Stimulated activated CD4-positive, alpha-beta T cell treated with anti-CD3 and anti-CD28 coated beads, Interleukin-1b, Interleukin-23, amount 100 ng/mL, for 4 hours (primary cell): ENCODE measurements at places on chromosomes 5 and 9.

GRCh38 chr9:84343111-84343521, 2.6 kb upstream of the SLC28A3 start:
- no peak for DNase-seq

- DNase-seq, result no peak
Measured at GRCh38 chr9:83012922-83013838, 49.8 kb downstream of the RASEF start.

DNA sequence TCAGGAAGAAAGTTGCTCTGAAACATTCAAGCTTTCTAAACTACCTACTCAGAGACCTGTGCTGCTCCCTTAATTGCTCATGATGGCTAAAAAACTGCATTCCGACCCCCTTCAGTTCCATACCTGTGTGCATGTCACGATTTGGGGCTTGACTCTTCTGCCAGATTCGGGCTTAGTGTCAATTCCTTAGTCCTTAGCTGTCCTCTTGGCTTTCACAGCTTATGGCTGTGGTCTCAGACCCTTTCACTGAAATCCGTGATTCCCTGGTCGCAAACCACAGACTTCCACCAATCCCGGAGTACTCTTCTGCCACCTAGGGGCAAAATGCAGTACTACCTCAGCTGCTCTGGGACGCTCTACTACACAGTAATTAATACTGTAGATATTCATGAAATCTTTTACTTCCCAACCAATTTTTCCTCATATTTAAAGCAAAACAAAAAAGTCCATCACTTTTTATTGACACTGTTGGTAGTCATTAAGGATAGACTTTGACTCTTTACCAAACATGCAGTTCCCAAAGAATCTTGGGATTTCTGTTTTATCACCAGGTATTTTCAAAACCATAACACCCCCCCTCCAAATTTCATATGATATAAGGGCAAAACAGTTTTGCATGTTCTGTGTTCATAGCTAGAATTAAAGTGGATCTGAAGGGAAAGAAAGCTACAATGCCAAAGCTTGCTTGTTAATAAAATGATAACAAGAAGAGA, 617.4 kb downstream of the SLCO4C1 start:
- DNase-seq, result peak; percentile 13

DNA sequence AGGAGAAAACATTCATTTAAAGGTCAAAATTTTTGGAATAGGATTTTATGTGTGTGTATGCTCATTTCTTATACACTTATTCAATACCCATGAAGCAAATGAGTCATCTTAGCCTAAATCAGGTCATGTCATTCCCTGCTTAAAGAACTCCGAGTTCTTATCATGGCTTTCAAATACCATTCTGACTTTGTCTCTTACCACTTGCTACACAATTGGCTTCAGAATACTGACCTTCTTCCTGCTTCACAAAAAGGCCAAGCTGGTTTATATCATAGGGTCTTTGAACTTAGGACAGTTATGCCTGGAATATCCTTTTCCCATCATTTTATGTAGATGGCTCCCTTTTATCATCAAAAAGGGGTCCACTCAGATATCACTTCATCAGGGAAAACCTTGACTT, 652.2 kb upstream of the WWC1 start:
- DNase-seq, result no peak

DNA sequence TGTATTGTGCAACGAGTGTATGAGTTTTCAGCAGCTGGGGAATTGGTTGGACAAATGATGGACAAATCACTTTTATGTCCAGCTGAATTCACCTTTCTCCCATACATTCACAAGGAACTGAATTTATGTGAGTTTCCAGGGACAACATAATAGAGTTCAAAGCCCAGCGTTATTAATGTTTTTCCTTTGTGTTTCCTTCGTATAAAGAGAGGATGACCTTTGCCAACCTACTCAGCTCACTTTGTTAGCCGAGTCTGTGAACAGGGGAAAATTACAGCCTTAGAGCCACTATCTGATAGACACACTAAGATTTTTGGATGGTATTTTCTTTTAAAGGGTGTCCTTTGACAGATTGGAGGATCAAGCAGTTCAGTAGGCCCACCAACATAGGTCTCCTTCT, 352.5 kb downstream of the KIF4B start:
- DNase-seq, result no peak

DNA sequence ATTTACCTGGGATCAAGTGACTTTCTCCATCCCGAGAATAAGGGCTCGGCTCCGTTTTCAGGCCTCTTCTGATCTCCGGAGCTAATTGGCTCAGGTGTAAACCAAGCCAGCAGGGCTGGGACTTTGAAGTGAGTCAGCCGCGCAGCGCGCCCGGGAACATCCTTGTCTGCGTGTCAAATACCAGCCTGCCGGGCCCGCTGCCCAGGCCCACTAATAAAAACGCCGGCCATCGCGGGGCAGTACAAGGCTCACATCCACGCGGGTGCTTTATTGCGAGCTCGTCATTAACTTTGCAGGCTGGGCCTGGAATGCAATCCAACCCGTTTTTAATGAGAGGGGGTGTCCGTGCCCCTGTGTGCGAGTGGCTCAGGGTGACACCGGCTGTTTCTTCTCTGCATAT, 416.8 kb downstream of the IRX2 start:
- DNase-seq, result no peak

- no peak for DNase-seq
Measured at GRCh38 chr5:6392561-6392960, 14.2 kb upstream of the MED10 start.

DNA sequence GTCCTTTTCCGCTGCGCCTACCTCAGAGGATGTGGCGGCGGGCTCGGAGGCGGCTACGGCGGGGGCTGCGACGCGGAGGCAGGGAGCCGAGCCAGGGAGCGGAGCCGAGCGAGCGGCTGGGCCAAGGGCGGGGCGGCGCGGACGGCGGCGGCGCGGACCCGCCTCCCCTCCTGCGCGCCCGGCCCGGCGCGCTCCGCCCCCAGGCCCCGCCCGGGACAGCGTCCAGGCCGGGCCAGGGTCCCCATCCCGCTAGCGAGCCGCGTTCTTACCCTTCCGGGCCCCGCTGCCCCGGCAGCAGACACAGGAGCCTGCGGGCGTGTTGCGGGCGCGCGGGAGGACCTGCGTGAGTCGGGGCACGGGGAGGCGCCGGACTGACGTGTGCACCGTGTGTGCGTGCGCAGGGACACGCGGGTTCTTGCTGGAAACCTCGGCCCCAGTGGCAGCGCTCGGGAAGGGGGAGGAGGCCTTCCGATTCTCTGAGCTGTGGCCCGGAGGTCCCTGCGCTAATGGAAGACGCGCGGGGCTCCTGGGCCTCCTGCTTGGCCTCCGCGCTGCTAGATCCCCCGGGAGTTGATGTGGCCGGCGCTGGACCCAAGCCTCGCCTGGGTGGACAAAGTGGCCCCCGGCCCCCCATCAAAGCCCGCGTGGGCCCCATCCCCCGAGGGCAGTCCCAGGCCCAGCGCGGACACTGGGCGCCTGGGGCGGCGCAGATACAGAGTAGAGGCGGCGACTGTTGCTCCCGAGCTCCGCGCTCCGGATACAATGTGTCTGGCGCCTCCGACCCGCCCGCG, at the start of gene VDAC1:
TSS of gene VDAC1 (minus strand) at position 350 of the 791 bp plus-strand sequence. CDS start 11,963 bp downstream, outside the sequence.
- peak; percentile 69 for DNase-seq

DNA sequence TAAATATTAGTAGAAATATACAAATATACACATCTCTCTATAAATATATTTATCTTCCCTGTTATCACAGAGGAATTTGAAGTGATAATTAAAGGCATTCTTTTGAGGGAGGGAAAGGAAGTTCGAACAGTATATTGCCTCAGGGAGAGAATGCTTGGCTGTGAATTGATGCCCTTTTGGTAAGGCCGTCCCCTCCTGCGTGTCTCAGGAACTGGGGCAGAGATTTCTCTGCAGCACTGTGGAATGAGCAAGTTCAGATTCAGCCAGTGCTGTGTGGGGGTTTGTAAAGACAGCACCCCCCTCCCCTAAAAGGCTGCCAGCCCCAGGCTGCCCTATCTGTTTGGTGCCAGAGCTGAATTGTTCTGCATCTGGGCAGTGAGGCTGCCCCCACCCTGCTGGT, 42.0 kb downstream of the UBE2QL1 start:
- no peak for DNase-seq

DNA sequence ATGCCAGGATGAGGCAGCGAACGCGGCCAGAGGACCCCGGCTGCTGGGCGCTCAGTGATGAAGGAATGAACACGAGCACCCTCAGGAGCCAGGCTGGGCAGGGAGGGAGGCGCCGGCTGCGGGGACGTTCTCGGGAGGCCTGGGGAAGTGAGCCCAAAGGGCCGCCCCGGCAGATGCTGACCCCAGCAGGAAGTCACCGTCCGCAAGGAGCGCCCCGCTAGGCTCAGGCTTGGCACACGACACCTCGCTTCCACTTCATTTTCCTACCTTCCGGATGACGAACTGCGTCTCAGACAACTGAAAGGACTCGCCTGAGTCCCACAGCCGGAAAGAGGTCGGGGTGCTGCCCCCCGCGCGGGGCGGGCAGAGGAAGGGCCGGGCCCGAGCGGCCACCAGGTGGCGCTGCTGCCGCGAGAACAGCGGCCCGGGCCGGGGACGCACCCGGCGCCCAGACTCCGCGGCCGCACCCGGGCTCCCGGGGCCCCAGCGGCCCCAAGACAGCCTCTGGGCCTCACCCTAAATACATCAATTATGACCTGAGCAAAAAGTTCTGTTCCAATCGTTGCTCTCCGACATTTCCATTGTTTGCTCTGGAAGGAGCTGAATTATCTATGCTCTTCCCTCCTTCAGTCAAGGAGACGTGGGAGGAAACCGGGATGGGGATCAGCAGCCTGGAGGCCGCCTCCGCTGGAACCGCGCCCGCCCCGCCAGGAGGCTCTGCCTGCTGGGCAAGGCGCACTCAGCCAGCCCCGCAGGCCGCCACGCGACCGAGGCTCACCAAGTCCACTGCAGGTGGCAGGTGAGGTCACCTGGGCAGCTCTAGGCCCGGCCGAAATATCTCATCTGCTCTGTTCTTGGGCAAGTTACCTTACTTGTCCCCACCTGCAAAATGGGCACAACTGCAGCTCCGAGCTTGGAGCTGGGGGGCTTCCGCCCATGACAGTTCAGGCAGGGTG, 107.0 kb downstream of the ZNF354C start:
- DNase-seq, result peak; percentile 70

DNA sequence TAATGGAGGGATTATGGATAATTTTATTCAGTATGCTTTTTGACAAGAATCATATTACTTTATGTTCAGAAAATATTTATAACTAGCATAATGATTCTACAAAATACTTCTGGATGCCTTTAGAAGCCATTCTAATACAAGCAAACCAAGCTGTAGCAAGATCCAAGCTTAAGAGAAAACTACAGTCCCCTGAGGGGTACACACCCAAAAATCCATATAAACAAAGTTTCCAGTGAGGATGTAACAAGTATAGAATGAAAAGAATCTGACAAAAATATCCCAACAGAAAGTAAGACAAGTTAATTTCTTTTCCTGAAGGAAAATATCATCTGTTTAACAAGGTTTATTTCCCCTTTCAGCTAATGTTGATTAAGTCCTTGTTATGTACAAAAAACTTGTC, 53.9 kb downstream of the MLLT3 start:
- DNase-seq, result no peak

GRCh38 chr9:37984672-37985611, 81.0 kb upstream of the SLC25A51 start:
- no peak for DNase-seq

- no peak for DNase-seq
Measured at GRCh38 chr5:16690243-16690852, 73.6 kb upstream of the RETREG1 start.

GRCh38 chr5:94761055-94761454, 142.6 kb downstream of the SLF1 start:
- no peak for DNase-seq

GRCh38 chr5:167940911-167941310, 350.5 kb upstream of the WWC1 start:
- no peak for DNase-seq

DNA sequence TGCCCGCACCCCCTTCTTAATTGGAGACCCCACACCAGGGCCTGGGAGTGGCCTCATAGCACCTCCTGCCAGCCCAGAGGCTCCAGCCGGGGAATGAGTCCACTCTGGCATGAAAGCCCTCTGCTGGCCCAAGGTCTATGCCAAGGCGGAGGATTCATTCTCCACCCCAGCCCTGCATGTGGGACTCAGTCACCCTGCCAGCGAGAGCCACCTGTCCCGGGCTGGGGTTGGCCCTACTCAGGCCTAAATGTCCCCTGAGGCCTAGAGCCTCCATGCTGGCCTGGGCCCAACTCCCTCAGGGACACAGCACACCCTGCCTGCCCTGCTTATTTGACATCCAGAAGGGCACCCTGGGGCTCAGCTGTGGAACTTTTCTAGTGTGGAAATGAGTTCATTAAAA, 1.0 kb upstream of the RAPGEF1 start:
- no peak for DNase-seq

- no peak for DNase-seq
Measured at GRCh38 chr9:11348366-11348765, 735.6 kb upstream of the PTPRD start.

DNA sequence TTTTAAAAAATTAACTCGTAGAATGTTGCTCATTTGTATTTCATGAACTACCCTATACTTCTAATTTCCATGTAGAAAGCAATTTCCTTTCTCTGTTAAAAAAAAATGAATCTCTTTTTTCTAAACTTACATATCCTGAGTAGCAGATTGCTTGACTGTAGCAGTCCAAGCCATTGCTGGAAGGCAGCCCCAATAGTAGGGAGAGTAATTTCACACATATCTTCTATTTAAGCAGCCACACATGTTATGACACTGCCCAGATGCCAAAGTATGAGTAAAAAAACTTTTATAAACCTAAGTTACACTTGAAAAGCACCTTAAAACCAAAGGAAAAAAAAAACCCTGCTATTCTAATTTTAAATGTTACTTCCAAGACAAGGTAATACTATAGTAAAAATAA, 69.6 kb downstream of the FBXL17 start:
- no peak for DNase-seq

DNA sequence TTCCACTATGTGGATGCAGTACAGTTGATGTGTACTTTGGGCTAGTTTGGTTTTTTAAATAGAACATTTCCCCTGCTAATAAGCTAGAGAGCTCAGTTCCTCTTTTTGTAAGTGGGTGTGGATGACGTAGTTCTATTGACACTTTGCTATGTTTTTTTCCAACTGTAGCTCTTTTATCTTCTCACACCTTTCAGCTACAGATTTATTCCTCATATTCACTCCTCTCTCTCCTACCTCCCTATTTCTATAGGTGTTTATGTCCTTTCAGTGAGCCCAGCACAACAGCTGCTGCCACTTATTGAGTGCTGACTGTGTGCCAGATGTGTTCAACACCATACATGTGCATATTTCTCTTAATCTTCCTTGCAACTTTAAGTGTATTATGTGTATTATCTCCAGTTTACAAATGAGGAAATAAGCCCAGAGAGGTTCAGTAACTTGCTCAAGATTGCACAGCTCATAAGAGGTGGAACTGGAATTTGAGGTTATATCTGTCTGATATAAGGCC, 215.7 kb downstream of the SEMA6A start:
- DNase-seq, result no peak

GRCh38 chr5:135695656-135696313, 117.0 kb upstream of the CXCL14 start:
- DNase-seq, result no peak

- no peak for DNase-seq
Measured at GRCh38 chr5:122180146-122180712, 50.9 kb downstream of the ZNF474 start.

- DNase-seq, result no peak
Measured at GRCh38 chr9:72983512-72984225, 30.8 kb upstream of the ALDH1A1 start.

GRCh38 chr5:68533571-68534084, 318.1 kb downstream of the PIK3R1 start:
- no peak for DNase-seq

GRCh38 chr5:1315018-1315708, 20.3 kb upstream of the TERT start:
- no peak for DNase-seq
